ENCODE measurements at places on chromosomes 3 and 15. TPM values are rescaled to one million over a fixed set of nuclear protein-coding genes. Genes with fewer than 3 reads are reported as not detected.

DNA sequence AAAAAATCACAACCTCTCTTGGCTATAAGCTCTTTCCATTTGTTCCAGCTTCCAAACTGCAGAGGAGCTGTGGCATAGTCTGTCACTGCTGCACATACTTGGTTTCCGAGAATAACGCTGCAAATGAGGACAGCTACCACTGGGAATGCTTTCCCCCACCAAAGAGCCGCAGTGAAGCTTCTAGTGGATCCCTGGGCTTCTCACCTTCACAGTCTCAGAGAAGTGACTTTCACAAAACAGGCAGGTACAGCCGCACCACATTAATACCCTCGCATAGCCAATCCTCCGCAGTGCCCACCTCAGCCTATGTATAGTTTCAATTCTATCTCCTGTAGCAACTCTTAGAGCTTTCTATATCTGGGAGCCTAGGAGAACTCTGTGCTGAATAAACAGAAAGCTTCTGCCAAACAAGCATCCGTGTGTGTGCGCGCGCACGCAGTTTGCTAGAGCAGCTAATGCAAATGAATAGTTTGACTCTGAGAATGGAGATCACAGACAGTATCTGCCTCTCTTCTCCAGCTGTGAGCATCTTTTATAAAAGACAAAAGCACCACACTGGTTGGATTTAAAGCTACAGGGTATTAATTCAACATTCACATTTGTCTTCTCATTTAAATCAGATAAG lies 81.9 kb upstream of the PLXND1 start:
- no peak for DNase-seq

Gene MESP1
- total RNA-seq, result 0.26 TPM

Gene TMCO5A
- total RNA-seq, result not detected

Gene ERICH6
- total RNA-seq, result not detected

GRCh38 chr15:82851981-82852511 lies 42.6 kb downstream of the WHAMM start:
- DNase-seq, result no peak

DNA sequence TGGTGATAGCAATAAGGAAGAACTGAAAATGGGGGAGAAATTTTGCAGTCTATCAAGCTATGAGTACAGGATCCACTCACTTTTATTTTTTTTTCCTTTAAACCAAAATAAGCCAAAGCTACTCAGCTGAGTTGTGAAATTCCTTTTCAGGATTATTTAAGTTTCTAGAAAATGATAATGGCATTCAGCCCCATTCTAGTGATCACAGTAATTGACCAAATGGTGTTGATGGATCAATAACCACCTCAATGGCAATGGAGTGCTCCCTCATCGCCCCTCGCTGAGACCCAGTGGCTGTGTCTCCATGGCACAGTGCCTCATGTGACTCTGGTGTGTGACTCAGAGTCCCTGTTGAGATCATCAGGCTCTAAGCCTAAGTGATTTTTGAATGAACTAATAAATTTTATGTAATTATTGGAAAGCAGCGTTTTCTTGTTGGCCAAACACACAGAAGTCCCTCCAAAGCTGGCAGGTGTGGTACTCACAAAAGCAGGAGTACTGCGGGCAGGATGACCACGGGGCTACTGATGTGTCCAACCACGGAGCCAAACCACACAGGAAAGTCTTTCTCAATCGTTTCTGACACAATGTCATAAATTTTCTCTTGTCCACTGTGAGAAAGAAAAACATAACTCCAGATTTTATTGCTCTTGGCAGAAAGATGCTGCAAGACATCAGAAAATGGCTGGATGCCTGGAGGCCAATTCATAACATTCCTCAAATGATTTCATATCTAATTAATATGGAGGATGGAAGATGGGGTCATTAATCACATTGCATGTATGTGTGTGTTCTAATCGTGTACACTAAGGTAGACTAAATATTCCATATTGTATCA lies 14.4 kb upstream of the STARD5 start:
- no peak for DNase-seq

- no peak for DNase-seq
These were observed 138.8 kb downstream of the MYLK start for GRCh38 chr3:123745184-123745855.

- no peak for DNase-seq
These were observed 61.2 kb downstream of the FBLN2 start for GRCh38 chr3:13610006-13610570.

- DNase-seq, result no peak
These were observed 18.2 kb downstream of the EIF3J start for GRCh38 chr15:44554934-44555723.

DNA sequence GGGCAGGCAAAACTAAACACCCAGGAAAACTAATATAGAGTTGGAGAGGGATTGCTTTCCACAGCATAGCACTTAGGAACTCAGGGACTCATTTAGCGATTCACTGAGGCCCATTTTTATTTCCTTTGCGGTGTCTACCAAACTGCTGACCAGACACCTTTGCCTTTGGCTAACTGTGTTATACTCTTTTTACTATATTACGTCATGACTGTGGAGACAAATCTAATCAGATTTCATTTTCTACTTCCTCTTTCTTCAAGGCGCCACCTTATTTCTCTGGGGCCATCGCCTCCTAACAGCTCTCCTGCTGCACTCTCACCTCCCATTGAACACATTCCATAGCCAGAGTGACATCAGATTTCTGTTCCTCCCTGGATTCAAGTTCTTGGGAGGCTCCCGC lies 215.7 kb upstream of the WNT5A start:
- no peak for DNase-seq

Gene LOXL1
- 0.80 TPM for total RNA-seq

DNA sequence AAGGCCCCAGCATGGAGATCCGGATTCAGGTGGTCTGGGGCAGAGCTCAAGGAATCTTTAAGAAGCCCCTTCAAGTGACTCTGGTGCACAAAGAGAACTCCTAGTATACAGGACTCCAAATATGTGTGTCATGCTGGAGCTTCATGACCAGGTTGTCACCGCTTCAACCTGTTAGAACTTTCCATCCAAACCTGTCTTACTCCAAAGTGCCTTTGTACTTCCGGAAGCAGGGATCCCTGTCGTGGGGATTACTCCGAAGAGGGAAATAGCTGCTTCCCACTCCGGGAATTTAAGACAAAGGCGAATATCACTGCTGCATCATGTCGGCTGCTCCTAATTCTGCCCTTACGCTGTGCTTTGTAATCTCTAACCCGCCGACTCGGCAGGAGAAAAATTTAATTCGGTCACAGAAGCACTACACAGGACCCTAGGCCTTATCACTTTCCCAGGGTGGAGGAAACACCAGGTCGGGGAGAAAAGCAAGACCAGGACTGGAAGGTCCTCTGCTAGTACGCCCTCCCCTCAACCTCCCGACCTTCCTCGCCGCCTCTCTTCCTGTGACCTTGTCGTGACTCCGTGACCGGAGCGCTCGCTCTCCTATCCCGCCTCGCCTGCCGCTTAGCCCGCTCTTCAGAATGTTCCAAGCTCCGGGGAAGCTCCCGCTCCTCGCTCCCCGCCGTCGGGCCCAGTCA lies 730 bp downstream of the HIGD1A start:
- DNase-seq, result peak; percentile 1

DNA sequence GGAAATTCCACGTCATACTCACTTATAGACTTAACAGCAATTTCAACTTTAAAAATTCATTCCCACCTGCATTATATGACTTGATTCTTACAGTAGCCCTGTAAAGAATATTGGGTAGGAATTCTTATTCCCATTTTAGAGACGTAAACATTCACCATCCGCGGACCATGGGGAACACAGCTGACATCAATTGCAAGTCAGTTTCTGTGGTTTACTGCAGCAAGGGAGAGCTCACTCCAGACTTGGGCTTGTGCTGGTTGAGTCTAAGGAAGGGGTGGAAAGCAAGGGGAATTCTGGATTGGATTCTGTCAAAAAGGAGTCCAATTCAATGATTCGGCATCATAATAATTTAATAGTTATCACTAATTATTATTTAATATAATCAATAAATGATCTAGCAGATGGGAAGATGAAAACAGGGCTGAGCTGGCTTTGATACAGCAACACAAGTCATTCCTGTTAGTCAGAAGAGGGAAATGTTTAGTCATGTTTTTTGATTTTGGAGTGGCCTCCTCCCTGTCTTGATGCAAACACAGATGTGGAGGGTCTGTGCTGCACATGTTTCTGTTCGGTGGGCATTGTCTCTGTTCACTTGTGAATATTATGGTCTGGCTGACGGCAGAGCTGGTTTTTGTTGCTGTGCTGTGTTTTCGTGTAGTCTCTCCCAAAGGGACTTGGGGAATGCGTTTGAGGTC lies 9.7 kb downstream of the LIPC start:
- DNase-seq, result no peak

DNA sequence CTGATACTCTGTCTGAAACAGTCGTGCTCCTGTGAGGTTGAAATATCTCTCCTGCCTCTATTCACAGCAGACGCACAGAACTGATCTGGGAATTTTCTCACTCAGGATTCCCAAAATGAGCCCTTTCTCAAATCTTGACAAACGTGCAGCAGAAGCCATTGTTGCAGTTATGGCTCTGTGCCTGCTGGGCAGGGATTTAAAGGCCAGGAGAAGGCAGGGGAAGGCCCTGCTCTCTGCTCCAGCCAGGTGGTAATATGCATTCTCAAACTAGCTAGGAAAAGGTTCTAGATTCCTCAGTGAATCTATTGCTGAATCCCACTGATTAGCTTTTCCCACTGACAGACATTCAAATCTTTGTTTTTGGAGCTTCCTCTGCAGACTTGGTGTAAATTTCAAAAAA lies 2.2 kb downstream of the MINAR1 start:
- DNase-seq, result no peak

Gene CFAP20DC
- 0.13 TPM for total RNA-seq

Data from naive thymus-derived CD8-positive, alpha-beta T cell (primary cell).